ENCODE measurements at places on chromosomes 11 and 22.

DNA sequence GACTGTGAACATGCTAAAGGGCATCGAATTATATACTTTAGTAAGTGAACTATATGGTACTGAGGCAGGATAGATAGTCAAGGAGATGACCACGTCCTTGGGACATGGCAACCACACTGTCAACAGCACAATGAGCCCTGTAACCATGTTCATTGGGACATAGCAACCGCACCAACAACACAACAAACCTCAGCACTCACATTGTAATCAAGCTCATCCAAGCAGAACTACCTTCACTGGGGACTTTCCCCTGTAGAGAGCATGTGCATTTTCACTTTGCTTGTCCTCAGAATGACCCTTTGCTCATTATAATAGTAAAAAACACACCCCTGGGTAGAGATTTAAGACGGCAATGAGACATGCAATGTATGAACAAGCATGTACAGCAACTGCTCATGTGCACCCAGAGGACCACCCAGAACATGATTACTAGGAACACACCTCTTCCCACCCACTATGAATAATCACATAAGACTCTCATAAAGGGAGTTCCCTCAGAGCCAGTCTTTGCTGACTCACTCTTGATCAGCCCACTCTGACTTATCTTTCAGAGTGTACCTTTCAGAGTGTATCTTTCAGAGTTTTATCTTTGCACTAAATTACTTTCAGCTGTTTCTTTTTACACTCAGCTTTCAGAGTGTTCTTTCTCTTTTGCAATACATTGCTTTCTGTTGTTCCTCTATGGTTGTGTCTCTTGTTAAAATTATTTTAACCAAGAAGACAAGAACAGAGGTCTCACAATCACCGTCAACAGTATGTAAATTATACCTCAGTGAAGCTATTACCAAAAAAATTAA lies 4.1 kb upstream of the PLAAT2 start:
- peak; percentile 55 for DNase-seq

DNA sequence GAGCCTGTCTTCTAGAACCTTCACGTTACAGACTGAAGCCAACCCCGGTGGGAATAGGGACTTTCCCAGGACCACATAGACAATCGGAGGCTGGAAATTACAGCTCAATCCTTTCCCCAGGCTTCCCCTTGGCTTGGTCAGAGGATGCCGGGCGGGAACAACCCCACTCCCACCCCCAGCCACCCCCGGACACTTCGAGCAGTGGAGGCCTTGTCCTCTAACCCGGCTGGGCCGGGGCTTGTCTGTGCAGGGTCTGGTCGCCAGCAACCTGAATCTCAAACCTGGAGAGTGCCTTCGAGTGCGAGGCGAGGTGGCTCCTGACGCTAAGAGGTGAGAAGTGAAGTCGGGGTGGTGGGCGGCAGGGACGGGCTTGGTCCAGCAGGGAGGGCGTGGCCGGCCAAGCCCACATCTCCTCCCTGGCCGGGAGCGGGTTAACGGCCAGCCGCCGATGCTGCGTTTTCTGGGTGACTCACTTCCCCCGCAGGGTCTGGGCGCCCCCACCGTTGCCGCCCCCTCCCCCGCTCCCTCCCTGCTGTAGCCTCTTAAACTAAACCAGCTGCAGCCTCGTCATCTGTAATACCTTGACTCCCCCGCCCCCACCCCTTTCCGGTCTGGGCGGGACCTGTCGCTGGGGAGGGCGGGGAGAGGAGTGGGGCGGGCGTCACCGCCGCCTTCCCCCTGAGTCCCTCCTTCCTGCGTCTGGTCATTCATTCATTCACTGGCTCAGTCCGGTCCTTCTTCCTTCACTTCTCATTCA lies 1.5 kb downstream of the LGALS1 start:
- peak; percentile 90 for DNase-seq

DNA sequence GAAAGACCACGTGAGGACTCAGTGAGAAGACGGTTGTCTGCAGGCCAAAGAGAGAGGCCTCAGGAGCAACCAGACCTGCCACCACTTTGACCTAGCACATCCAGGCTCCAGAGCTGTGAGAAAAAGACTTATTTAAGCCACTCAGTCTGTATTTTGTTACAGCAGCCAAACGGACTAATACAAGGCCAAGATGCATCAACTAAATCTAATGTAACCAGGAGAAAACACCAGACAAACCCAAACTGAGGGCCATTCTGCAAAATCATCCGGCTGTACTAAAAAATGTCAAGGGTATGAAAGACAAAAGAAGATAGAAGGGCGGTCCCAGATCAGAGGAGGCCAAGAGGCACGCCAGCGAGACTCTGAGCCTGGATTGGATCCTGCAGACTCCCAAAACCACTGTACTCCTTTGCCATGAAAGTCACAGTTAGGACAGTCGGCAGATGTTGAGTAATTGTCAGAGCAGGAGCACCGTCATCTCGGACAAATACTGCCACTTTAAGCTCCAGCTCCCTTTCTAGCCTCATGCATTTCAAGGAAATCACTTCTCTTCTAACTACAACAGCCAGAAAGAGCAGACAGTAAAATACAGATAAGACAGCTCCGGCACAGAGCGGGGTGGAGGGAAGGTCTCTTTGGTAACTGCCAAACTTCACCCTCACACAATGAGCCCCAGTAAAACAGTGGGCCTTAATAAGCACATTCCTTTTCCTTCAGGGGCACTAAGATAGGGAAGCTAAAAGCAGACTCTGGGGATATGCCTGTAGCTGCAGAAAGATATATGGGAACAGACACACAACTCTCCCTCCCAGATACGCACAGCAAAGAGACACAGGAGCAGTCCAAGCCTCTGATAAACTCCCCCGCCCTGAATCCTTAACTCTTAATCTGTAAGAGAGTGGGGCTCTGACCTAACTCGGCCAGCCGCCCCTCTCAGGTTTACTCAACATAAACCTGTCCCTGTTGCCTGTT lies 3.5 kb upstream of the ZP1 start:
- no peak for DNase-seq

DNA sequence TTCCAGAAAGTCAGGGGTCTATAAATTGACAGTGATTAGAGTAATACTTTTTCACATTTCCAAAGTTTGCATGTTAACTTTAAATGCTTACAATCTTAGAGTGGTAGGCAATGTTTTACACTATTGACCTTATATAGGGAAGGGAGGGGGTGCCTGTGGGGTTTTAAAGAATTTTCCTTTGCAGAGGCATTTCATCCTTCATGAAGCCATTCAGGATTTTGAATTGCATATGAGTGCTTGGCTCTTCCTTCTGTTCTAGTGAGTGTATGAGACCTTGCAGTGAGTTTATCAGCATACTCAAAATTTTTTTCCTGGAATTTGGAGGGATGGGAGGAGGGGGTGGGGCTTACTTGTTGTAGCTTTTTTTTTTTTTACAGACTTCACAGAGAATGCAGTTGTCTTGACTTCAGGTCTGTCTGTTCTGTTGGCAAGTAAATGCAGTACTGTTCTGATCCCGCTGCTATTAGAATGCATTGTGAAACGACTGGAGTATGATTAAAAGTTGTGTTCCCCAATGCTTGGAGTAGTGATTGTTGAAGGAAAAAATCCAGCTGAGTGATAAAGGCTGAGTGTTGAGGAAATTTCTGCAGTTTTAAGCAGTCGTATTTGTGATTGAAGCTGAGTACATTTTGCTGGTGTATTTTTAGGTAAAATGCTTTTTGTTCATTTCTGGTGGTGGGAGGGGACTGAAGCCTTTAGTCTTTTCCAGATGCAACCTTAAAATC lies 5.3 kb downstream of the MALAT1 start:
- no peak for DNase-seq

DNA sequence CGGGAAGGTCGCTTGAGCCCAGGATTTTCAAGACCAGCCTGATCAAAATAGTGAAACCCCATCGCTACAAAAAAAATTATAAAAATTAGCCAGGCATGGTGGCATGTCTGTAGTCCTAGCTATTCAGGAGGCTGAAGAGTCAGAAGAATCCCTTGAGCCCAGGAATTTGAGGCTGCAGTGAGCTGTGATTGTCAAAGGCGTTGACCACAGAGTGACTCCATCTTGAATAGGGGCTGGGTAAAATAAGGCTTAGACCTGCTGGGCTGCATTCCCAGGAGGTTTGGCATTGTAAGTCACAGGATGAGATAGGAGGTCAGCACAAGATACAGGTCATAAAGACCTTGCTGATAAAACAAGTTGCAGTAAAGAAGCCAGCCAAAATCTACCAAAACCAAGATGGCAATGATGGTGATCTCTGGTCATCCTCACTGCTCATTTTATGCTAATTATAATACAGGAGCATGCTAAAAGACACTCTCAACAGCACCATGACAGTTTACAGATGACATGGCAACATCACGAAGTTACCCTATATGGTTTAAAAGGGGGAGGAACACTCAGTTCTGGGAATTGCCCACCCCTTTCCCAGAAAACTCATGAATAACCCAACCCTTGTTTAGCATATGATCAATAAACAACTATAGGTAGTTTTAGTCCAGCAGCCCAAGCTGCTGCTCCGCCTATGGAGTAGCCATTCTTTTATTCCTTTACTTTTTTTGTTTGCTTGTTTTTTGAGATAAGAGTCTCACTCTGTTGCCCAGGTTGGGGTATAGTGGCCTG lies 2.8 kb upstream of the RDX start:
- no peak for DNase-seq

- no peak for DNase-seq
Measured at GRCh38 chr11:12865863-12866595, 143.1 kb upstream of the RASSF10 start.

DNA sequence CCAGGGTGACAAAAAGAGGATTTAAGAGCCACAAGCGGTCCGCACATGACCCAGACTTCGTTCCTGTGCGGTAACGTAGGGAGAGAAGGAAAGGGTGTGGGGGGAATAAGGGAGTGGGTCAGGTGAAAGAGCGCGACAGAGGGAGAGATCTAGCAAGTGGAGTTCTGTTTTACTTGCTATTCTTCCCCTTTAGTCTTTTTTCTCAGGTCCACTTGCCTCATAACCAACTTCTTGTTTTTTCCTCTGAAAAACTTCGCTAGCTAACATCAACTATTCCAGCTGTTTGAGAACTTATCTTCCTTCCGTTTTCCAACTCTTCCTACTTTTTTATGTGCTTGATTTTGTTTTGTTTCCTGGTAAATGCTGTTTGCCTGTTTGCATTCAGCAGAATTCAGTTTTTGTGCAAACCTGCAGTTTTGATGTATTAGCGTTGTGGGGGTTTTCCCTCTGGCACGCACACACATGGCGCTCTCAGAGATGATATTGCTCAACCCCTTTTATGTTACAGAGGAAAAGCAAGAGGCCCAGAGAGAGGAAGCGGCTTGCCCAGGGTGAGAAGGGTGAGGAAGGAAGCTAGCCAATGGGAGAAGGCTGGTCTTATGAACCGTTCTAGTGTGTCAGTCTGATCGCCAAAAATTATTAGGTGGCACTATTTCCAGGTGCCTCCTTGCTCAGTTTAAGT lies 592 bp upstream of the CTSC start:
- peak; percentile 39 for DNase-seq

DNA sequence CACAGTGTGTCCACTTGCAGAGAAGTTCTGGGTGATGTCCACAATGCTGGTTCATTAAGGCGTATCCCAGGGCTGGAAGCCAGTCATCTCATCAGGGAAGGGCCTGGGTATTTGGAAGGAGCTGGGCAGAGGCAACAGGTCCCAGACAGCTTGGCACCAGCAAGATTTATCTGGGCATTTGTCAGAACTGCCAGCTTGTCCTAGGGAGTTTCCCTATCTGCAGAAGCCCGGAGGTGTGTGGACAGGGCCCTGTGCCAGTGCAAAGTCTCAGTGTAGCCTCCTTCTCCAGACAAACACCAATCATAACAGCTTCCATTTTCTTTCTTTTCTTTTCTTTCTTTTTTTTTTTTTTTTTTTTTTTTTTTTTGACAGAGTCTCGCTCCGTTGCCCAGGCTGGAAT lies 125.3 kb upstream of the TIMP3 start:
- no peak for DNase-seq

GRCh38 chr11:134332189-134332631 lies 422 bp downstream of the GLB1L2 start:
- DNase-seq: no peak

GRCh38 chr22:46610356-46610755 lies 9.8 kb upstream of the GRAMD4 start:
- DNase-seq: no peak

- no peak for DNase-seq
Measured at GRCh38 chr11:11984563-11984962, 23.9 kb downstream of the DKK3 start.

DNA sequence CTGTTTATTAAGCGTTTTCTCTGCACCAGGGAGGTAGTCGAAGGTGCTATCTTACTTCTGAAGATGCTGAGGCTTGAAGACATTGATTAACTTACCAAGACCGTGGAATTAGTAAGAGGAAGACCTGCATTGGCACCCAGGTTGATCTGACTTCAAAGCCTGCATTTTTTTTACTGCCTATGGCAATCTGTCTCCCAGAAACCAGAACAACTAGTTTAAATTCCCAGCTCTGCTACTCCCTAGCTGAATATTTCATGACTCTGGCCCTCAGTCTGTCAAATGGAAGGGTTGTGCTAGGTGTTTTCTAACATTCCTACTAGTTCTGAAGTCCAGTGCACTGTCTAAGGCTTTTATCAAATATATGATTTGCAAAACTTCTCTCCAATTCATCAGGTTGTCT lies 52.0 kb upstream of the GRAMD1B start:
- no peak for DNase-seq

- DNase-seq: no peak
Measured at GRCh38 chr11:65611758-65612603, 2.0 kb downstream of the MAP3K11 start.

- no peak for DNase-seq
Measured at GRCh38 chr11:10301656-10302358, 3.1 kb upstream of the ADM start.

DNA sequence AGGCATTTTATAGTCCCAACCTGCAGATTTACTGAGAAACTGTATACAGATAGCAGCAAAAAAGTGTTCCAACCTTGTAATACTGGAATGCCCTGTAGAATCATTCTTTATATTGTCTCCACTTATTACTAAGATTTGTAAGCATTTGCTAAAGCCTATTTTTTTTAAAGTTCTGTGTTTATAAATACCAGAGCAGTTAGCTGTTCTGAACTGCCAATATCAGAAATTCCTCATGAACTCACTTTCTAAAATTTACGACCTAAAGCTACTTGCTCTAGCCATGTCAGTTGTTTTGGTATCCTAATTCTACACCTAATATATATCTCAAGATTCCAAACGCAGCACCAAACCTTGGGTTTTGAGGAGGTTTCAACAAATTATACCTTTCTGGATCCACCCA lies 103.2 kb downstream of the C11orf65 start:
- no peak for DNase-seq

- no peak for DNase-seq
Measured at GRCh38 chr11:88353386-88353785, 15.8 kb upstream of the CTSC start.

DNA sequence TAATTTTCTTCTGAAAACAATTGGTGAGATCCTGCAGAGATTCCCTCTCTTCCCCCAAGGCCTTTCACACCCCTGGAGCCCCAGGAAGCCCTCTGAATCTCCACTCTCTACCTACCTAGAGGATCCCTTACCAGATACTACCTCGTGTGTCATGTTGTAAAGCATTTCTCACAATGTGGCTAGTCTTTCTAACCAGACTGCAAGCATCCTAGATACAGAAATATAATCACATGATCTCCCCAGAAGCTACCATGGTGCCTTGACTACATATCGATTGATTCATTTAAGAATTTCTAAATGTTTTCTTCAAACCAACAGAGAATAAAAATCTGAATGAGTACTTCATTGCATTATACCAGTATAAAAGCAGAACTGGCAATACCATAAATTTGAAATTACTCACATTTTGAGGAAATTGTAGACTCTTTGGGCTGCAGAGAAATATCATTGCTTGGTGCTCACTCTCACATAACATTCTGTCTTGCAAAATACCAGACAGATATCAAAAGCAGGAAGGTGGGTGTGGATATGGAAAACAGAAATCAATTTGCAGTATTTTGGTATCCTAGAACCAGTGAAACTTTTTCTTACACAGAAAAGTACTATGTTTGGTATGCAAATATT lies 113.5 kb downstream of the MAML2 start:
- no peak for DNase-seq
